Activated naive CD4-positive, alpha-beta T cell treated with anti-CD3 and anti-CD28 coated beads, Interleukin-2, amount 50 U/mL, for 72 hours (primary cell): ENCODE measurements at places on chromosomes 6 and 20. TPM values are rescaled to one million over a fixed set of nuclear protein-coding genes. Genes with fewer than 3 reads are reported as not detected.

DNA sequence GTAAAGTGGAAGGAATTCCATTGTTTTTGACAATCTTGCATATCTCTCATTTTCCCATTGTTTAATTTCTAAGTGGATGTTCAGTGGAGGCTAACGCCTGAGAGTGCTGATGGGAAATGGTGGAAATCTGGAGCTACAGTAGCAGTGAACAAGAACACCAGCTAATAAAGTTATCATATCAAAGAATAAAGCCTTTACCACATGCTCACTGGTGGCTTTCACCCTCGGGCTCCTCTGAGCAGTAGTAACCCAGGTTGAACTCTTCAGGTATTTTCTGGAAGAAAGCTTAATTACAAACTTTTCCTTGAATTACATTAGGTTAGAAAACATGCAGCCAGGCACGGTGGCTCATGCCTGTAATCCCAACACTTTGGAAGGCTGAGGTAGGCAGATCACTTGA is 10.4 kb upstream of the ACAT2 start:
- DNase-seq, result no peak

- no peak for DNase-seq
These were observed 131.8 kb downstream of the SLC23A2 start for GRCh38 chr20:4869290-4870193.

DNA sequence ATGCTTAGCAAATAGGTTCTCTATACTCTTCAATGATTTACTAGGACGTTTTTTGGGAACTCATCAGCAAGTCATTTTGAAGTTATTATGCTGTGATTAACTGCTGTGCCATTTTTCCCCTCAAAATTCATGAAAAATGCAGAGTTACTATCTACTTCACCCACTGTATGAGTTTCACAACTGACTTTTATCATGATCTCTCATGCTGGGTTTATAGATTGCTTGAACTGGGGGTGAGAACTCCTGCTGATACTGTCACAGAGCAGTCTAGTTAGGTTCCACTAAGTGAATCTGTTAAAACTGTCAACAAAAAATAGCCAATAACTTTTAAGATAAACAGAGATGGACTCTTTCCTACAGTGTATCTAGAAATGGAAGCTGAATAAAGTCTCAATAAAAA is 136.7 kb downstream of the EYS start:
- no peak for DNase-seq

Gene GSTA2
- total RNA-seq, result not detected

Gene GSTA3
- total RNA-seq, result not detected

DNA sequence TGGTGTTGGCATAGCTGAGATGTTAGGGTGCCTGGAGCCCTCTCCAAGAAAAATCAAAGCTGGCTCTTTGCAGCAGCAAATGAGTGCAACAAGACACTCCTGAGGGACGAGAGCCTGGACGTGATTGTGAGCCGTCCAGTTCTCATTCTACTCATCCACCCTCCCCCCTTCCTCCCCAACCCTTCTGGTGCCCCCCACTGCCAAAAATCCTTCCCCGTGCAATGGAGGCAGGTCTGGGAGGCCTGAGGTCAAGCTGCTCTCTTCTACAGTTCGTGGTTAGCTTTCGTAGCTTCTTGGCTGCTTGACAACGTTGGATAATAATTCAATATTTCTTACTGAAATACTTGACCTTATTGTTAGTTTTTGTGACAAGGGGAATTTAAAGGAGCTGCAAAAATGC is 185.3 kb upstream of the SUPT3H start:
- DNase-seq, result no peak

Gene PLA2G7
- not detected for total RNA-seq

Gene ADAT2
- total RNA-seq, result 19.7 TPM

DNA sequence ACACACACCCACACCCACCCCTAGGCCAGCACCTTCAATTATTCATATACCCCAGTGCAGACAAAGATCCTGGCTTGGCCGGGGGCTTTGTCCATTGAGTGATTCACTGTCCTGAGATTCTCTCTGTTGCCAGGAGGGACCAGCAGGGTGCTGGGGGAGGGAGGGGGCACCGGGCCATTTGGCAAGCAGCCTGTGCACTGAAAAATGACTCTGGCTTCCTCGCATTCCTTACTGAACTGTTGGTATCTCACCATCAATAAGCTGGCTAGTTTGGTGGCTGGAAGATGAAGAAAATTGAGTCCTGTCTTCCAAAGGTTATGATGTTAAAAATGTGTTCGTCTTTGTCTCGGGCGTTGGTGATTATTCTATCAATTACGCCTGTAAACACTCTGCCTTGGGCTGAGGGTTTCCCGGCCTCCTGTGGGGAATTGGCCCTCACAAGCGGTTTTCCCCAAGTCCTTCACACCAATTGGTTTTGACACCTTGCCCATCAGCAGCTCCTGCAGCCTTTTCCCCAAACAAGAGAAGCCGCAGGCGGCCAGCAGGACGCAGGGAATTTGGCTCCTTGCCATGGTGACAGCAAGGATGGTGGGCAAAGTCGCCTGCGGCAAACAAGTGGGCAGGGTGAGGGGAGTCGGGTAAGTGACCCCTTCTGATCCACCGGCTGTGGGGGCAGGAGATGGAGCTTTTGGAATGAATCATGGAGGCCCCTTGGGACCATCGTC is 4.9 kb downstream of the VSTM2L start:
- DNase-seq, result no peak

DNA sequence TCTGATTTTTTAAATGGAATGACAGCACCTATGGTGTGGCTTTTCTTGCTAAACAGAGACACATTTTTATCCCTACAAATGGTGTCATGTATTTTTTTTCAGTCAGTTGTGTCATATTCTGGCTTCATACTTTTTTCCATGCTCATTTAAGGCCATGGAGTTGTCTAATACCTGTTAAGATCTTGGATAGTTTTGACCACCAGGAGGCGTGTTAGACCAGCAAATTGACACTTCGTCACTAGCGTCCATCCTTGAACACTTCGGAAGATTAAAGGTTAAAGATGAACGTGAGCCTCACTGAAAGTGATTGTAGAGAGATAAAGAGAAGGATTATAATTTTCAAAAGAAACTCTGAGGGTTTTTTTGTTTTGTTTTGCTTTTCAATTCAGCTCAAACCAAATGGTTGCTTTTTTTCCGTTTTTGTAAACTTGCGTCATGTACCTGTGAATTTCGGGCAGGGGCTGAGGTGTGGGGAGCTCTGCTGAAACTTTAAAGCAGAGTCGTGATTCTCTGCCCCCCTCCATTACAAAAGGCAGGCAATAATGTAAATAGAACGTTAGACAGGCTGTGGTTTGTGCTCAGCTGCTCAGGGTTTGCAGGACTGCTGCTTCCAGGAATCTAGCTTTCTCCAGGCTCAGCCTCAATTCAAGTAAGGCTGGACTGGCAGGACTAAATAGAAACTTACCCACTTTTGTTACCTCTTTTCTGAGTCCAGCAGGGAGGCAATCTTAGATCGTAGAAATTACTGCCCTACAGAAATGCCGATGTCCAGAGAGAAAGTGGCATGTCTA is 245.1 kb downstream of the FOXA2 start:
- no peak for DNase-seq

Gene BMP6
- not detected for total RNA-seq

Gene UBD
- 0.54 TPM for total RNA-seq

Gene NR2E1
- total RNA-seq, result not detected

DNA sequence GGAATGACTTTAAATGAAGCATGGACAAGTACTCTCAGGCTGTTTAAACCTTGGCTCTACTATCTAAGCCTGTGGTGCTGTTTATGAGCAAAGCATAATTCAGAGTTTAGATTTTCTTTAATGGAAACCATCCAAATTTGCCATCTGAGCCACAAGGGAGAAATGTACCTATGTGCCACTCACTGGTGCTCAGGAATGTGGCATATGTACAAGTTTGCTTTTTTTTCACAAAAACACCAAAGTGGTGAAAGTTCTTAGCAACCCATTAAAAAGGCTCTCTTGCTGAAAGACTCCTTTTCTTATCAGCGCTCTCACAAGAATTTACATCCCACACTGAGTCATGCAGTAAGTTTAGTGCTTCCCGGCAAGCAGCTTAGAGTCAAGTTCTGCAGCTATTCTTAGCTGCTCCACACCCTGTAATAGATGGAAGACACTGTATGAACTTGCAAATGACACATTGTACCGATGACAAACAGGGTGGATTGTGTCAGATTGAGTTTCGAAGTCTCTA is 57.3 kb upstream of the MLIP start:
- no peak for DNase-seq

DNA sequence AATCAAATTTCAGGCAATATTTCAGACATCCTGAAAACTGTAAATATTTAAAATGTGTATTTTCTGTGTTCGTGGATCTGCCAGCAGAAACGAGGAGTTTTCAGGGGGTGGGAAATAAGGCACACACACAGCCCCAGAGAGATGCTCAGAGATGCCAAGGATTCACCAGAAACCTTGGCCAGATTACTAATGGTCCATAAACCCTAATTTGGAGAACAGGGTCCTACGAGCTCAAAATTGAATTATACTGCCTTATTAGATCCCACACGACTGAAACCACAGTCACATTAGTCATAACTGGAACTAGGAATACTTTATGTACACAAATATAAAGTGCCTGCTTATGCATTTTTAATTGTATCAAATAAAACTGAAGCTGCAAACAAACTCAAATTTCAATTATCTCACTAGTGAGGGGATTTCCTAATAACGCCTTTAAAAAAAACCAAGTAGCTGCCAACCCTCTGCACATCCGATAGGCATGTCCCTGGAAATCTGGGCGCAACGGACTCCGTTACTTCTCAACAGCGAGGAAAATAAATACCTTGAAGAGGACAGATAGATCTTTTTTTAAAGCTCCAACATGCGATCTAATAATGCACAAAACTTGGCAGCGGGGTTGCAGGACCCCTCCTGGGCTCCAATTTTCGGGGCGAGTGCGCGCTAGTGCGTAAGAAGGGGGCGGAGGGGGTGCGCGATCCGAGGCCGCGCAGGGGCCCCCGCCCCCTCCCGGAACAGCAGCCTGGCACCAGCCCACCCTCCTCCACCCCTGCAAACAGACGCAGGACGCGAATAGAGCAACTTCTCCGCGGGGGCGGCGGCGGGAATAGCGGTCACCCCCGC is 897 bp downstream of the CHD6 start:
- no peak for DNase-seq

GRCh38 chr6:41811095-41811494 is 23.6 kb downstream of the TOMM6 start:
- DNase-seq, result no peak

Gene DCDC2
- 0.18 TPM for total RNA-seq

Gene C20orf96
- total RNA-seq, result 10.3 TPM

DNA sequence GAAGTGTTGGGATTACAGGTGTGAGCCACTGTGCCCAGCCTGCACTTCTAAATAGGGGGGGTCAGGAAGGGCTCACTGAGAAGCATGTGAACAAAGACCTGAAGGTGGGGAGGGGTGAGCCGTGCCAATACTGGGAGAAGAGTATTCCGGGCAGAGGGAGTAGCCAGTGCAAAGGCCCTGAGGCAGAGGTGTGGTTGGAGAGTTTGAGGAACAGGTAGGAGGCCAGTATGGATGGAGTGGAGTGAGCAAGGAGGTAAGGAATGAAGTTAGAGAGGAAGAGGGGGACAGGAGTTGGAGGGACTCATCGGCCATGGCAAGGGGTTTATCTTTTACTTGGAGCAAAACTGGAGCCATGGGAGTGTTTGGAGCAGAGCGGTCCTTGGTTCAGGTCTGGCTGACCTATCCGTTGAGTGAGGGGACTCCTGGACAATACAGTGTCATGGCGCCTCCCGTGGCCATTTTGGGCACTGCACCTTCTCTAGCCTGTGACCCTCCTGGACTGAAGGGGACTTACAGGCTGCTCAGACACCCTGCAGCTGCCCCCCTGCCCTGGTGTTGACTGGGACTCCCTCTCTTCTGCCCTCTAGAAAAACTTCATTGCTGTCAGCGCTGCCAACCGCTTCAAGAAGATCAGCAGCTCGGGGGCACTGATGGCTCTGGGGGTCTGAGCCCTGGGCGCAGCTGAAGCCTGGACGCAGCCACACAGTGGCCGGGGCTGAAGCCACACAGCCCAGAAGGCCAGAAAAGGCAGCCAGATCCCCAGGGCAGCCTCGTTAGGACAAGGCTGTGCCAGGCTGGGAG is 12.1 kb downstream of the FOXS1 start:
- DNase-seq, result peak; percentile 79

DNA sequence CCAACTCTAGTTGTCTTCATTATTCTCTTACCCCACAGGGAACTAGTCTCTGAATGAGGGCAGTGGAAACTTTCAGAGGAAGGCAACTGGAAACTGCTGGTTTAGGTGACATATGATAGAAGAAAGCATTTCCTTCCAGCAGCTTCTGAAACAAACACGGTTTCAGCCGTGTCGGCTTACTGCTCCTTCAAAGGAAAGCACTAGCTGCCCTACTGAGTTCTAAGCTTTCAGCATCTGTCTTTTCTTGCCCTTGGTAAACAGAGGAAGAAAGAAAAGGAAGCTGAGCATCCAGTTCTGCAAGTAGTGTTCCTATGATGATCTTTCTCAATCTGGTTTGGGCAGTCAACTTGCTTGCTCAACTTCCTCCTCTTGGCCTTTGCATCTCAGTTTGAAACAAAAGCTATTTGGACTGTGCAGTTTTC is 117.5 kb upstream of the CEP85L start:
- no peak for DNase-seq

GRCh38 chr6:111552958-111553357 is 52.7 kb downstream of the TRAF3IP2 start:
- DNase-seq, result no peak

DNA sequence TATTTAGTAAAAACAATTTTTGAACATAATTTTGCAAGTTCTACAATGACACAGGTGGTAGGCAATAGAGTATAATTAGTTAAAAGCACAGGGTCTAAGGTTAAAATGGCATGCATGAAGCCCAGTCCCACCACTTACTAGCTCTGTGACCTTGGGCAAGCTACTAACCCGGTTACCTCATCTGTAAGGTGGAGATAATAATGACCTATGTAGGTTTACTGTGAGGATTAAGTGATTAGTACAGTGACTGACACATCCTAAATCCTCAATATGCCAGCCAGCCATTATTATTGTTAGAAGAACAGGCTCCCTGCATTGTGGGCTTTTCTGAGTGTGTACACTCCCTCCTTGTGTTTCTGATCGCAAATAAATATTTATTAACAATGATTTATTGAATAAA is 26.2 kb downstream of the ATXN1 start:
- DNase-seq, result no peak

DNA sequence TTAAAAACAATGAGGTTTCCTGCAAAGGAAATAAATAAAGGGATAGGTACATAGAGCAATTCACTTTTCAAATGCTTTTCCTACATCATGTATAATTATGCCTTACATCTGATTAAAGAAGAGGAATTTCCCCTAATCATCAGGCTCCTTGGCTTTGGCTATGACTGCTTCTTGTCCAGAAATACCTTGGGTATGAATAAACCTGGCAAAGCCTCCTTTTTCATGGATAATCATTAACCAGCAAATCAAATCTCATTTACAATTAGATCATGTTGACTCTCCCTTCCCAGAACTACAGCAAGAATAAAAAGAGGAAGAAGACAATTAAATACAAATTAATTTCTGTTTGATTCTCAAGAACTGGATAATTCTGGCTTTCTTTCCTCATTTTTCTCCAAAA is 58.0 kb upstream of the CD2AP start:
- no peak for DNase-seq

- DNase-seq, result no peak
These were observed 98.4 kb downstream of the MRPL14 start for GRCh38 chr6:44028789-44029310.
